CMK (cell line): ENCODE measurements at places on chromosomes 5 and 9.
A peak's percentile ranks its signal among the peaks of the same experiment; 100 is the strongest.

- DNase-seq: peak; percentile 65
Measured at GRCh38 chr9:122213589-122214413, 15.0 kb downstream of the LHX6 start.

DNA sequence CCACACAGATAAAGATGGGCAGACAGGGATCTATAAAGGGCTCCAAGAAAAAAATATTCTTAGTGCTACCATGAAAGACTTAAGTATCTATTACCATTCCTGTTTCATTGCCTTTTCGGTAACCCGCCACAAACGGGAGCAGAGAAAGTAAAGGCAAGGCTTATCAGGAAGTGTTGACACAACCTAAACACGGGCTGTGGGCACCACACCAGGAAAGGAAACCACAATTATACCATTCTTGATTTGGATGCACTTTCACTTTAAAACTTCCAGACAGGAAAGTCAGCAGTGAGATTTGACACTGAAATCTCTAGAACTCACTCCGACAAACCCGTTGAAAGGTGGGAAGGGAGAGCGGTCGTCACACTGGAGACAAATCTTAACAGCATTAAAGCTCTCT lies 6.5 kb downstream of the TLE1 start:
- DNase-seq: no peak

- DNase-seq: no peak
Measured at GRCh38 chr9:13278368-13279246, 885 bp downstream of the MPDZ start.

- DNase-seq: peak; percentile 8
Measured at GRCh38 chr5:143605403-143606005, 202.0 kb upstream of the NR3C1 start.

DNA sequence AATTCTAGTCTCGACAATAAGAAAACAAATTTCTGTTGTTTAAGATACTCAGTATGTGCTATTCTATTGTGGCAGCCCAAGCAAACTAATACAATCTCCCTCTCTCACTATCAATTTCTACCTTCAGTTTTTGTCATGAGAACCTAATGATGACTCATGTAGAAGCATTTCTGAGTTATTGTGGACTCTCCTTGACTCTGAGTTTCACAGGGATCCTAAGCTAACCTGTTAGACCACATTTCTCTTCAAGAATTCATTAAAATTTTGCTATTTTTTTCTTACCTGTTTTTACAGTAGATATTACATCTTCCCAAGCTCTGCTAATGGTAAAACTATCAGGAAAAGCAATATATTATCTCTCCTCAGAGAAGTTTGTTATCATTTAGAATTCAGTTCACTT lies 599.1 kb upstream of the TYRP1 start:
- DNase-seq: no peak

DNA sequence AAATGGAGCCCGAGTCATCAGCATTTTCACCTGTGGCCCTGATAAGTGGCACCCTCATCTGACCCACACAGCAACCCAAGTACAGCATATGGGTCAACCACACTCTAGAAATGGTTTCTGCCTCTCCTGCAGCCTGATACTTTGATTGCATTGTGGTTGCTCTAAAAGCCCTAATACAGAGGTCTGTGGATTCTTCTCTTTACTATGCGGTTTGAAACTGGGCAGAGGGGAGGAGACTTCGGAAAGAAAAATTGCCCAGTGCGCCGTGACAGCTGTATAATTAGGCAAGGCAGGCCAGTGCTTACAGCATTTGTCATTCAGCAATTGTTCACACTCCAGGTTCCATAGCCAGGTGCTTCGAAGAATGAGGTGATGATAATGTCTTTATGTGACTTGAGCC lies 361.0 kb downstream of the NFIB start:
- DNase-seq: no peak
